ENCODE measurements at places on chromosomes 7 and 10. TPM values are rescaled to one million over a fixed set of nuclear protein-coding genes. Genes with fewer than 3 reads are reported as not detected.

DNA sequence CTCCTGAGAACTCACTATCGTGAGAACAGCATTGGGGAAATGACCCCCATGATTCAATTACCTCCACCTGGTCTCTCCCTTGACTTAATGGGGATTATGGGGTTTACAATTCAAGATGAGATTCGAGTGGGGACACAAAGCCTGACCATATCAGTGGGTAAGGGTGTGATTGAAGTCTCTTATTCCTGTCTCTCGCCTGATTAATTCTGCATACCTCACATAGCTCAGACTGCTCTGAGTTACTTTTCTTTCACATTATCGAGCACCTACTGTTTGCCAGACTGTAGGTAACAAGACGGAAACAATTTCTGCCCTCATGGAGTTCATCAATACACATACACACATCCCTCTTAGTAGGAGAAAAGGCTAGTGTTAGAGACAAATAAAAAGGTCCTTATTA, 25.0 kb downstream of the CISD1 start:
- DNase-seq = peak; percentile 39

Gene FAM25G
- total RNA-seq = not detected

Gene BHLHA15
- total RNA-seq = 4.8 TPM

DNA sequence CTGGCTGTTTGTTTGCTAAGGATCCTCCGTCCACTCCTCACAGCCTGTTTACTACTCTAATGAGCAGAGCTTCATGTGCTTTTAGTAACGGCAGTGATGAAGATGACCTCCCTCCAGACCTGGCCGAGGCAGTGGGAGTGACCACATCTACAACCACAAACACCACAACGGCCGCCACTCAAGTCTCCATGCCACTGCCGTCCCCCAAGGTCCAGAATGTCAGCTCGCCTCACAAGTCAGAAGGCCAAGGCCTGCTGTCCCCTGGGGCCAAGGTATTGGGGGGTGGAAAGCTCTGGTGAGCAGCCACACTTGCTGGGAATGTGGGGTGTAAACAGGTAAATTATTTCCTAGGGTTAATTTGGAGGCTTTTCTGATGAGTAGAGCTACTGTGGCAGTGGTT, 926.4 kb downstream of the IPMK start:
- DNase-seq = no peak

DNA sequence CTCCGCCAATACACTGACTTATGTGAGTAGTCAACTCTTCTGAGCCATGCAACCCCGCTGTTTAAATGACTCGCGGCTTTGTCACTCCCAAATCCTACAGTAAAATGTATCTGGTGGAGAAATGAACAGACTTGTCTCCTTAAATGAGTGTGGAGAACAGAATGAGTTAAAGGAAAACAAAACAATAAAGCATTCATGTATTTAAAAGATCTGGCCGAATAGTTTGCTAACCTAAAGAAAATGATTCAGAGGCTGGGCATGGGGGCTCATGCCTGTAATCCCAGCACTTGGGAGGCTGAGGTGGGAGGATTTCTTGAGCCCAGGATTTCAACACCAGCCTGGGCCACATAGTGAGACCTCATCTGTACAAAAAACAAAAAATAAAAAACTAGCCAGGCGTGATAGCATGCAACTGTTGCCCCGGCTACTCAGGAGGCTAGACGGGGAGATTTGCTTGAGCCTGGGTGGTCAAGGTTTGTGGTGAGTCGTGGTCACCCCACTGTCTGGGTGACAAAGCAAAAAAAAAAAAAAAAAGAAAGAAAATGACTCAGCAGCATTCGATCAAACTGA, 86.5 kb upstream of the PFKP start:
- no peak for DNase-seq

- DNase-seq = no peak
Measured at GRCh38 chr10:97891497-97892167, 42.0 kb downstream of the GOLGA7B start.

DNA sequence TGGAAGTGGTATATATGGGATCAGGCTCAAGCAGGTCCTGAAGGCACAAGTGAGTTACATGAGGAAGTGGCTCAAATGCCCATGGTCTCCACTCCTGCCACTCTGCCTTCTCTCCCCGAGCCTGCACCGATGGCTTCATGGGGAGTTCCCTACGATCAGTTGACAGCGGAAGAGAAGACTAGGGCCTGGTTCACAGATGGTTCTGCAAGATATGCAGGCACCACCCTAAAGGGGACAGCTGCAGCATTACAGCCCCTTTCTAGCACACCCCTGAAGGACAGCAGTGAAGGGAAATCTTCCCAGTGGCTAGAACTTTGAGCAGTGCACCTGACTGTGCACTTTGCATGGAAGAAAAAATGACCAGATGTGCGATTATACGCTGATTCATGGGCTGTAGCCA, 95.3 kb downstream of the HOXA1 start:
- DNase-seq = no peak

- DNase-seq = peak; percentile 60
Measured at GRCh38 chr10:84541289-84541637, 212.9 kb downstream of the CCSER2 start.

- DNase-seq = no peak
Measured at GRCh38 chr10:93245779-93246178, 172.1 kb downstream of the CYP26A1 start.

- peak; percentile 14 for DNase-seq
Measured at GRCh38 chr10:60732198-60732806, 46.0 kb upstream of the CDK1 start.

Gene CASP7
- total RNA-seq = 18.9 TPM

Gene NPSR1
- total RNA-seq = not detected

Gene ZNF503
- total RNA-seq = 8.3 TPM

- DNase-seq = no peak
Measured at GRCh38 chr7:29013931-29014330, 55.8 kb upstream of the TRIL start.

DNA sequence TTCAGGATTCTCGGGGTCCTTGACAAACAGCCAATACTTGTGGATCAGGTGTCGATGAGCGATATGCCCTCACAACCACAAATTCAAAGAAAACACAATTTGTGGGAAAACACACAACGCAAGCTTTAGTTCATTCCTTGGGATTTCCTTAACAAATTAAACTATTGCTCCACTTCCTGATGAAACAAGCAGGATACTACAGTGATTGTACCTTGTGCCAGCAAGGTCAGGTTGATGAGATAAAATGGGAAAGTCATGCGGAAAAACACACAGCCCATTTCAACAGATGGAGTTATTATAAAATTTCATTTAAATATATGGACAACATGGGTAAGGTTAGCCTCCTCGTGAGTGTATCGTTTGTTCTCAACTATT, 8.8 kb upstream of the RHOBTB1 start:
- DNase-seq = no peak

GRCh38 chr10:132480356-132480755, 57.2 kb upstream of the INPP5A start:
- DNase-seq = no peak

DNA sequence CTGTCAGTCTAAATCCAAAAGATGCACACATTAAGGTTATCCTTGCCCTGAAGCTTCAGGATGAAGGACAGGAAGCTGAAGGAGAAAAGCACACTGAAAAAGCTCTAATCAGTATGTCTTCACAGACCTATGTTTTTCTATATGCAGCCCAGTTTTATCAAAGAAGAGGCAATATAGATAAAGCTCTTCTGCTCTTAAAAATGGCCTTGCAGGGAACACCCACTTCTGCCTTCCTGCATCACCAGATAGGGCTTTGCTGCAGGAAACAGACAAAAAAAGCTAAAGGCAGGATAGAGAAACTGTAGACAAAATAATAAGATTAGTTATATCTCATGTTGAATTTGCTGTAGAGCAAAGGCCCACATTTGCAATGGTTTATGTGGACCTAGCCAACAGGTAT, 14.9 kb upstream of the IFIT1B start:
- no peak for DNase-seq

Gene ZNF775
- total RNA-seq = 3.0 TPM

- no peak for DNase-seq
Measured at GRCh38 chr10:78511324-78512204, 477.9 kb downstream of the RPS24 start.

Gene MALRD1
- total RNA-seq = 0.11 TPM

DNA sequence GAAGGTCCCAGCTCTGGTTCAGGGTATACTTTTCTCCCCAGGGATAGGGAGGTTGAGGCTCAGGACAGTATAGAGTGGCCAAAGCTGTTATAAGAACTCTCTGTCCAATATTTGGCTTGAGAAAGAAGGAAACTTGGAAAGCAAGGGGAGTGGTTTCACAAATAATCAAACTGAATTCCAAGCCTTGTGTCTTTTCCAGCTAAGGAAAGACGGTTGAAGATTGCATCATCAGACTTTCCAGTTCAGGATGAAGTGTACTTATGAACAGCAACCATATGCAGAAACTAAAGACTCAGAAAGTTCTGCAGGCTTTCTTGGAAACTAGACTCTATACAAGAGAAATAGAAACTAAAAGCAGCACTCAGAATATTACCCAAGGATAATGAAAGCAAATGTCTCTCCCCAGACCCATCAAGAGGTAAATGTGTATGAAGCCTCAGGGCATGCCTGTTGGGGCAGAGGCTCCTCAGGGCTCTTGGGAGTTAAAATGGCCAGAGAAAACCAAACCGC, 46.4 kb downstream of the RAMP3 start:
- no peak for DNase-seq

- DNase-seq = no peak
Measured at GRCh38 chr10:70911386-70911785, 23.0 kb upstream of the PCBD1 start.

Gene SLC26A3
- not detected for total RNA-seq

Gene CFAP70
- total RNA-seq = 1.1 TPM

Gene ITIH5
- 0.84 TPM for total RNA-seq

DNA sequence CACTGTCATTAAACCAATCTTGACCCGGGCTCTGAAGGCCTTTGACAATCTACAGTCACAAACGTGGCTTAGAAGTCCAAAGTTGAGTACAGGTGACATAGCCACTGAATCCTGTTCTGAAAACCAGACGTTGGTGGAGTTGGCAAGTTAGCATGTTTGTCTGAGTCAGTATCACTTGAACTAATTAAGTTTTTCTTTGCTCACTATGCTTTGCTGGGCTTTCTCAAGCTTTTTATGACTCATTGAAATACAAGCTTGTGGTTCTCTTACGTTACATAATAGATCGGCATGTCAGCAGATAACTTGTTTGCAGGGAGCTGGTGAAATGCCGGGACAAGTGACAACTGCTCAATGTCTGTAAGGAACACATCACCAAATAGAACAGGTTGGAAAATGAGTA, 53.8 kb downstream of the ARL5B start:
- DNase-seq = no peak

GRCh38 chr7:45915606-45916005, 5.5 kb downstream of the IGFBP3 start:
- no peak for DNase-seq

Gene CASP2
- total RNA-seq = 21.0 TPM

Data from neural progenitor cell (in vitro differentiated cells).